CD4-positive, alpha-beta memory T cell (primary cell): ENCODE measurements at places on chromosomes 7 and 10.

DNA sequence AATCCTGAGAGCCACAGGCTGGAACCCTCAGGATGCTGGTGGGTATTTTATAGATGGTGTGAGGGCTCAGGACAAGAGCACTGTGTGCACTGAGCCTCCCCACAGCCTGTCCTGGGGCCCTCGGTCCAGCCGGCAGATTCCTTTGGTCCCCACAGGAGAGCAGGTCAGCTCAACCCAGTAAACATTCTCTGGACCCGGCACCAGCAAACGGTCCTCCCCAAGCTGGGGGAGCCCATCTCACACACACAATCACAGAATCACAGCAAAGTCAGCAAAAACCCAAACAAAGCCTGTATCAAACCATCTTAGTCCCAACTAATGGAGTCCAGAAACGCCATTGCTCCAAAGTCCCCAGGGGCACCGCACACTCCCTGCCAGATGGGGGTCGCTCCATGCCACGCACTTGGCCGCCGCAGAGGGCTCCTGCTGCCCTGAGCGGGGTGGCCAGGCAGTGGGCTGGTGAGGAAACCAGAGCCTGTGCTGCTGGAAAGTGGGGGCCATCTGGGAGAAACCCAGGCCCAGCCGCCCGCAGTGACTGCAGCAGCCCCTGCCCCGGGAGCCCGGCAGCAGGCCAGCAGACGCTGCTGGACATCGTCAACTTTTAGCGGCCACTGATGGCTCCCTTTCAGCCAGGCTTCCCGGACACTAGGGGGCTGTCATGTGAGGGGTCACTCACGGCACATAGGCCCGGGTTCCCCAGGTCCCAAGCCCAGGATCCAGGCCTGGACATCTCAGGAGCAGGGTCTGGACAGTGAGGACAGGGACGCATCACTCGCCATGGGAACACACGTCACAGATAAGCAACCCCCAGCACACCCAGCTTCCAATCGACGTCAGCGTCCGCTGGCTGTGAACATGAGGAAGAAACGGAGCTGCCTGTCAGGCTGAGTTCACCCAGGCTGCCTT, 52.6 kb downstream of the DPYSL4 start:
- DNase-seq = peak; percentile 3

DNA sequence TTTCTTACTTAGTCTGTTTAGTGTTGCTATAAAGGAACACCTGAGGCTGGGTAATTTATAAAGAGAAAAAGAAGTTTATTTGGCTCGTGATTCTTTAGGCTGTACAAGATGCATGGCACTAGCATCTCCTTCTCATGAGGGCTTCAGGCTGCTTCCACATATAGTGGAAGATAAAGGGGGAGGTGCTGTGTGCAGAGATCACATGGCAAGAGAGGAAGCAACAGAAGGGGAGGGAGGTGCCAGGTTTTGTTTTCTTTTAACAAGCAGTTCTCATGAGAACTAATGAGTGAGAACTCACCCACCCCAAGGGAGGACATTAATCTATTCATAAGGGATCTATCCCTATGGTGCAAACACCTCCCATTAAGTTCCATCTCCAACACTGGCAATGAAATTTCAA, 17.3 kb downstream of the CYP2E1 start:
- no peak for DNase-seq

DNA sequence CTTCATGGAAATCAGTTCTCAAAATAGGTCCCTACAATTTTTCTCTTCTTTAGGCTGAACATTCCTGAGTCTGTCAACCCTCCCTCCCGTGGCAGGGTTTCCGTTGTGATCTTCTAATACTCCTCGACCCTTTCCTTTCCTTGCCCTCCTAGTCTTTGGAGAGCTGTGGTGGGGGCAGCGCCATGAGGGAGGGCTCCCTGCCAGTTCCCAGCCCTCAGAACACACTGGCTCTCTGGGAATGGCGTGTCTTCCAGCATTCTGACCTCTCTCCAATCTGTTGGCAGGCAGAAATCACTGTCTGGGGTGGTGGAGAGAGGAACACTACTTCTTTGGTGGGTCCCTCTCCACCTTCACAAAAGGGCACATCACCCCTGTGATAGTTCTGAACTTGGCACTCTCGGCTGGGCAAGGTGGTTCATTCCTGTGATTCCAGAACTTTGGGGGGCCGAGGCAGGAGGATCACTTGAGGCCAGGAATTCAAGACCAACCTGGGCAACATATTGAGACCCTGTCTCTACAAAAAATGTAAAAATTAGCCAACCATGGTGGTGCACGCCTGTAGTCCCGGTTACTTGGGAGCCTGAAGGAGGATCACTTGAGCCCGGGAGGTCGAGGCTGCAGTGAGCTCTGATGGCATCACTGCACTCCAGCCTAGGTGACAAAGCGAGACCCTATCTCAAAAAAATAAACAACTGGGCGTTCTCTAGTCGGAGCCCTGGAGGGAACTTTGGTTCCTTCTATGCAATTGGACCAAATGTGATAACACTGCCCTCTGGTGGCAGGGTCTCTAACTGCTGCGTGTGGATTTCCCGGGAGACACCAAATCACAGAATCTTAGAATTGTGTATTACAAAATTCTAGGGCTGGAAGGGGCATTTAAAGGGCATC, 13.1 kb upstream of the ARPC1A start:
- DNase-seq = peak; percentile 63

DNA sequence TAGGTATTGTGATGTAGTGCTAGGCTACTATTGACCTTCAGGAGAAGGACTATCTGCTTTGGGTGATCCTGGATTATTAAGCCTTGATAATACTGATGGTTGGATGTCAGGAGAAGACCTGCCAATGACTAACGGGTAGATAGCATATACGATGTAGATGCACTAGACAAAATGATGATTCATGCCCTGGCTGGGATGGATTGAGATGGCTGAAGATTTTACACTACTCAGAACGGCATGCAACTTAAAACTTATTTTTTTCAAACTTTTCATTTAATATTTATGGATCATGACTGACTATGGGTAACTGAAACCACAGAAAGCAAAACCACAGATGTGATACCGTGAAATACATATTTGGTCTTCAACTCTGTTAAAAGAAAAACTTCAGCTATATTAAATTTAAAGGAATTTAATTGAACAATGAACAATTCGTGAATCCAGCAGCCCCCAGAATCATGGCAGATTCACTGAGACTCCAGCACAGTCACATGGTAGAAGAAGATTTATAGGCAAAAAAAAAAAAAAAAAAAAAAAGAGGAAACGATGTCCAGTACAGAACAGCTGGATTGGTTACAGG, 124.6 kb upstream of the CDK13 start:
- DNase-seq = no peak

GRCh38 chr7:11548532-11548931, 283.5 kb downstream of the THSD7A start:
- no peak for DNase-seq

GRCh38 chr7:129780257-129780973, 168.9 kb downstream of the NRF1 start:
- peak; percentile 53 for DNase-seq

DNA sequence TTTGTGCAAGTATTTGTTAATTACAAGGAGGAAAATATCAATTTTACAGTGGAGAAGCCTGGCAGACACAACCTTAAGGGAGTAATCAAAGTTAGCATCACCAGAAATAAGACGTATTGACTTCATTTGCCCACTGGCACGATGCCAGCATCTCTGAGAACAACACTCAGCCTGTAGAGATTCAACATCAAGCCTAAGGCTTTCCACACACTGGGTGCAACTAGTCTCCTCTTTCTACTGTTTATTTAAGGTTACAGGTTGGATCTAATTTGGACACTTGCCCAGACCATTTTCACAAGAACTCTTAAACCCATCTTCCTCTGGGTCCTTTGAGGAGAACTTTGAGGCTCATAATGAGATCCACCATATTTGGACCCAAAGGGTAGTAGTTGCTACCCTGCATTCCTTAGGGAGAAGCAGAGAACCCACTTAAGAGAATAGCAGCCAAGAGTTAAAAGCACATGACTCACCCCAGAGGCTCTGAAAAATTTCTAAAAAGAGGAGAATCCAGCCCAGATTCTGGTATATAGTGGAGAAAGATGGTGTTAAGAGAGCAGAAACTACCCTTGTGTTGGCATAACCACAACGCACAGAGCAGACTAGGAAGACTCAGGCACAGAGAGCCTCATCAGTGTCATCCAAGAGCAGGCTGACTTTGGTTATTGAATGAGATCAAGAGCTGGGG, 97.3 kb downstream of the CCDC71L start:
- DNase-seq = no peak

DNA sequence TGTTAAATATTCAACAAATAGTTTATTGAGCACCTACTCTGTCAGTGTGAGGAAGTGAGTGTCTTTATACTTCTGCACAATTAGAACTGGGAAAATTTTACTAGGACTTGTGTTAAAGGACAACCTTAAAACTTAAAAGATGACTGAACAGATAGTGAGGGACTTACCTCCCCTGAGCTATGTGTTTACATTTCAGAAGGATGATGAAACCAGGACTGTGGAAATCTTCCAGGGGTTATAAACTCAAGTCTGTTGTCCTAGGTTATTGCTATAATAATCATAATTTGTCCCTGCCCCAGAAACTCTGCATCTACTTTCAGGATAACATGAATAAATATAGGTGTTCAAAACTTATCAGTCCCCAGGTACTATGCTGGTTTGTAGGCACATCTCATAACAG, 261.0 kb upstream of the MKLN1 start:
- no peak for DNase-seq
